CD4-positive, alpha-beta T cell (primary cell): ENCODE measurements at places on chromosomes 5 and 9.

GRCh38 chr5:4758996-4759395 lies 381.1 kb upstream of the ADAMTS16 start:
- DNase-seq, result no peak

GRCh38 chr5:83563631-83564030 lies 92.1 kb downstream of the VCAN start:
- DNase-seq, result no peak

GRCh38 chr5:11322133-11322532 lies 561.1 kb upstream of the DAP start:
- DNase-seq, result no peak

DNA sequence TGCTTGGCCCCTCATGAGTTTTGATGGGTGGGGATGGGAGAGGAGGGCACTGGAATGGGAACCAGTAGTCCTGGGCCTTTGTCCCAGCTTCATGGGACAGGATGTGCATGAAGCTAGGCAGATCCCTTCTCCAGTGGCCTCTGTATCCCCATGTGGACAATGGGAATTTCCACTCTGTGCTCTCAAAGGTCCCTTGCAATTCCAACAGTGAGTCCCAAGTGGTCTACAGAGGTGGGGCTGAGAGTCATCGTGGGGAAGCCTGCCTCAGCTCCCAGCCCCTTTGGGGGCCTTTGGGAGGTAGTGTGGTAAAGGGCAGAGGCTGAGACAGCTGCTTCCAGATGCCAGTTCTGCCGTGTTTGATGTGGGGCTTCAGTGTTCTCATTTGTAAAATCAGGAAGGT lies 1.9 kb upstream of the PHYHD1 start:
- no peak for DNase-seq

GRCh38 chr5:139823757-139824355 lies 28.2 kb downstream of the PSD2 start:
- no peak for DNase-seq

- no peak for DNase-seq
Observed at GRCh38 chr5:153619771-153620170, 129.3 kb downstream of the GRIA1 start.

GRCh38 chr5:132639706-132640130 lies 18.3 kb upstream of the IL13 start:
- DNase-seq, result no peak

DNA sequence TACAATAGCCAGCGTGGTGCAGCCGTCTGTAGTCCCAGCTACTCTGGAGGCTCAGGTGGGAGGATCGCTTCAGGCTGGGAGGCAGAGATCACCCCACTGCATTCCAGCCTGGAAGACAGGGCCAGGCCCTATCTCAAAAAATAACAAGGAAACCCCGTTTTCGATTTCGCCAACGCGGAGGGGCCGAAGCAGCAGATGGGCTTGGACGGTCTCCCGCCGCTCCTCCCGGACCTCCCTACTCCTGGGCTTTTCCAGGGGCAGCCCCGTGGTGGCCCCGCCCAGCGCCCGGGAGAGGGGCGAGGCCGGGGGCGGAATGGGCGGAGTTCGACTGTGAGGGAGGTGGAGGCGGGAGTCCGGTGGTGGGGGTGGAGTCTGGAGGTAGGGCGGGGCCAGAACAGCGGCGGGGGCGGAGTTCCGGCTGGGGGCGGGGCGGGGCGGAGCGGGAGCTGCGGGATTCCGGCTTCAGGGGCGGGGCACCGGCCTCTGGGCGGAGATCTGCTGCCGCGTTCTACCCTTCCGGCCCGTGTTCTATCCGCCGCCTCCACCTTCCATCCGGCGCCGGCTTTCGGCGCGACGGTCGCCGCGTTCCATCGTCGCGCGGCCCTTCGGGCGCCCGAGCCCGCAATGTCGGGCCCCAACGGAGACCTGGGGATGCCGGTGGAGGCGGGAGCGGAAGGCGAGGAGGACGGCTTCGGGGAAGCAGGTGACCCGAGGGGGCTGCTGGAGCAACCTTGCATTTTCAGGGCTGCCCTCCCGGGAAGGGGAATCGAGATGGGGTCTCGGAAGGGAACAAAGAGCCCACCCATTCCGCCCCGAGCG lies at the start of gene BBLN:
BBLN (plus strand) TSS at position 482 of the 819 bp plus-strand sequence; CDS start at position 625, 143 bp downstream.
- peak; percentile 97 for DNase-seq

DNA sequence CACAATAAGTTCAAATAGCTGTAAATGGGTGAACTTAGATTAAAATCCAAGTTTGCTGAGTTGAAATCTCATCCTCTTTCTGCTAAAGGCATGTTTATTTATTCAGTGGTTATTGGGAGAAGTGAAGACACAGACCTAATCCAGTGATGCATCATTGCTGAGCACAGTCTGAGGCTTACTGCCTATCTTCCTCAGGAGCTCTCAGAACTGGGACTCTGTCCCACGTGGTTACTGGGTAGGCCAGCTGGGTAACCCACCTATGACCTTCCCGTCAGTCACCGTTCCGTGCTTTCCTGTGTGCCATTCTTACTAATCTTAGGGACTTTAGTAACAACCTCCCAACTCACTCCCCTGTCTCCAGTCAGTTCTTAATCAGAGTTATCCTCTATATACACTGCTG lies 226.8 kb upstream of the ATP10B start:
- no peak for DNase-seq

GRCh38 chr5:56190497-56190896 lies 42.6 kb downstream of the ANKRD55 start:
- DNase-seq, result peak; percentile 68

DNA sequence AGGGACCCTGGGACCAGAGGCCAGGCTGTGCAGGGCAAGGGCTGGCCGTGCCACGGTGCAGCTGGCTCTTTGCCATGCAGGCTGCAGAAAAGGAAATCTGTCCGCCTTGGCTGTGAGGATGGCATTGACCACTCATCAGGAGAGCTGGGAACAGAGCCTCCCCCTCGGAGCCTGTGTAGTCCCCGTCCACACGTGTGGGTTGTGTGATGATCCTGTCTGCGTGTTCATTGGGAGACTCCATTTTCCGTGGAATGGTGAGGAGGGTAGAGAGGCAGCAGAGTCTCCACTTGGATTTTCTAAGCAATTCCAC lies 47.7 kb downstream of the EHMT1 start:
- no peak for DNase-seq

- no peak for DNase-seq
Observed at GRCh38 chr5:72167804-72168203, 60.5 kb downstream of the MAP1B start.

DNA sequence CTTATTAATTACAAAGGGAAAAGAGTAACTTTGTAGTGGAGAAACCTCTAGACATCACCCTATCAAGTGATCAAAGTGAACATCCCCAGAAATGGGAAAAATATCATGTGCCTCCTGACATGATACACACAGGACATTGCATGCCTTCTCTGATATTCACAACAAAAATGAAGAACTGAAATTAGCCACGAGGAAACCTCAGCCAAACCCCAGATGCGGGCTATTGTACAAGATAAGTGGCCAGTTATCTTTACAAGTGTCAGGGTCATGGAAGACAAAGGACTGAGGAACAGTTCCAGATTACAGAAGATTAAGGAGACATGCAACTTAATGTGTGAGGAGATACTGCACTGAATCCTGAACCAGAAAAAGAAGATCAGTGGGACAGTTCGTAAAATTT lies 23.8 kb upstream of the NPM1 start:
- no peak for DNase-seq

DNA sequence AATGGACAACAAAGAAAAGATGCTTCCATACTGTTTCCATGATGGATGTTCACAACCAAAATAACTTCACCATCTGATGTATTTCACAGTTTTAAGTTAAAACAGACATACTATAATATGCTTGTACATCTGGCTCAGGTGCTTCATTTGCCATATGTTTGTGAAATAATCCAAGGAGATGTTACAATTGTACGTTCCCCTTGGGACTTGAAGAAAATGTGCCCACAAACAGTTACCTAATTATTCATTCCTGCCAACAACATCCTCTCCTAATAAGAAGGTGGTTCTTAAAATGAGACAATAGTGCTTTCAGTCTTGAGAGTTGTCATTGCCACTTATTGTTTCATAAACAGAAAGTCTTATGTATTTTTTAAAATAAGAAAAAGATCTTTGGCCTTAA lies 33.1 kb upstream of the SMARCA2 start:
- no peak for DNase-seq

GRCh38 chr5:59174248-59174844 lies 591.5 kb downstream of the RAB3C start:
- peak; percentile 19 for DNase-seq
